ENCODE measurements at places on chromosomes 2 and 18.
A peak's percentile ranks its signal among the peaks of the same experiment; 100 is the strongest.

DNA sequence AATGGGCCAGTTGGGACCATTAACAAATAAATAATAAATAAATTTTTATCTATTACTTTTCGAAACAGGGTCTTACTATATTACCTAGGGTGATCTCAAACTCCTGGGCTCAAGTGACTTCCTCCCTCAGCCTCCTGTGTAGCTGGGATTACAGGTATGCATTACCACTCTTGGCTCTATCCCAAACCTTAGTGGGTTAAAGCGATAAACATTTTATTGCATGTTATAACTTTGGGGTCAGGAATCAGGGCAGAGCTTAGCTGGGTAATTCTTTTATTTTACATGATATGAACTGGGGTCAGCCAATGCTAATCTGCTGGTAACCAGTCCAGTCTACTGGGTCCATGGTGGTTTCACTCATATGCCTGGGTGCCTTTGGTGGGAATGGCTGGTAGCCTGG lies 127.8 kb downstream of the MYO3B start:
- DNase-seq, result no peak

- no peak for DNase-seq
Observed at GRCh38 chr2:186919296-186919695, 70.3 kb upstream of the ZSWIM2 start.

DNA sequence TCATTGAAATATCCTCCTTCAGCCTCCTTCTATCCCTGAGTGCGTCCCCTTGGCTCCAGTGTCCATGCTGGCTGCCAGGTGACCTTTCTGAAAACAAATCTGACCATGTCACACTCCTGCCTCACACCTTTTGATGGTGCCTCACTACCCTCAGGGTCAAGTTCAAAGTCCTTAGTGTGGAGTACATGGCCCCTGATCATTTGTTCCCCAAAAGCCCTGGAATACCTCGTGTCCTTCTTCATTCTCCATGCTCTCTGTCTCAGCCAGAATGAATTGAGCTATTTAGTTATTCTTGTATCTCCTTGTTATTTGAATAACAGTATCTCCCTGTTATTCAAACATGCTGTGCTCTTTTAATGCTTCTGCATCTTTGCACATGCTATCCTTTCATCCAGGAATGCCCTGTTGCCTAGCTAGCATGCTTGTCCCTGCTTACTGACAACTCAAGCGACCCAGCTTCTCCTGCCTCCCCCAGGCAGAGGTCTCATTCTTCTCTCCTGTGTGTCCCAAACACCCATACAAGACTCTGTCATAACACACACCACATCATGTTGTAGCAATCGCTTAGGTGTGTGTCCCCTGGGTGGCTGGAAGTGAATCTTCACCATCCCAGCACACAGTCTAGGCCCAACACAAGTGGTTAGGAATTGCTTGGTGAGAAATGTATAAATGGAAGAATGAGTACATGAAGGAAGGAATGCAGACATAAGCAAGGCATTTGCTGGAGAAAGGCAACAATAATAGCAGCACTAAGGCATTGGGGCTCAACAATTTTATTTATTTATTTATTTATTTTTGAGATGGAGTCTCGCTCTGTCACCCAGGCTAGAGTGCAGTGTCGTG lies 144.0 kb downstream of the DDX1 start:
- no peak for DNase-seq

- no peak for DNase-seq
Observed at GRCh38 chr2:46259777-46260168, 37.4 kb upstream of the EPAS1 start.

DNA sequence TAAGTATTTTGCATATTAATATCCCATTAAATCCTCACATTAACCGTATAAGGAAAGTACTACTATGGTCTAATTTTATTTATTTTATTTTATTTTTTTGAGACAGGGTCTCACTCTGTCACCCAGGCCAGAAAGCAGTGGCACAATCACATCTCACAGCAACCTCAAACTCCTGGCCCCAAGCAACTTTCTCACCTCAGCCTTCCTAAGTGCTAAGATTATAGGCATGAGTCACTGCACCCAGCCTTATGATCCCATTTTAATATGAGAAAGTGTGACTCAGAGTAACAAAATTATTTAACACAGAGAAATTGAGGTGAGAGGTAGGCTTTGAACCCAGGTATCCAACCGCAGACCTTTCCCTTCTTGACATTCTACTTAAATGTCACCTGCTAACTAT lies 330.0 kb upstream of the POU3F3 start:
- DNase-seq, result no peak

DNA sequence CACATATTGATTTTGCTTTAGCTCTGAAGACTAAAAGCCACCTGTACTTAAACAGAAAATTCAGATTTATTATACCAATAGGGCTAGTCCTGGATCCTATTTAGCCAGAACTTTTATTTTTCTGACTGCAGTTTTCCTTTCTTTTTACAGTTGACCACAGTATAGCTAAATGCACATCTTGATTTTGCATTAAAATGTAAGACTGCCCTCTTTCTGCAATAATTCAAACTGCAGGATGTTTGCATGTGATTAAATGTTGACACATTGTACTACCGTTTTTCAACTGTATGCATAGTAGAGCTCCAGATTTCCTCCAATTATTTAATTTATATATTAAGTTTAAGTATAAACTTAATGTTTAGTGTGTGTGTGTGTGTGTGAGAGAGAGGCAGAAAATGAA lies 1262.9 kb downstream of the SUCLG1 start:
- DNase-seq, result peak; percentile 8

DNA sequence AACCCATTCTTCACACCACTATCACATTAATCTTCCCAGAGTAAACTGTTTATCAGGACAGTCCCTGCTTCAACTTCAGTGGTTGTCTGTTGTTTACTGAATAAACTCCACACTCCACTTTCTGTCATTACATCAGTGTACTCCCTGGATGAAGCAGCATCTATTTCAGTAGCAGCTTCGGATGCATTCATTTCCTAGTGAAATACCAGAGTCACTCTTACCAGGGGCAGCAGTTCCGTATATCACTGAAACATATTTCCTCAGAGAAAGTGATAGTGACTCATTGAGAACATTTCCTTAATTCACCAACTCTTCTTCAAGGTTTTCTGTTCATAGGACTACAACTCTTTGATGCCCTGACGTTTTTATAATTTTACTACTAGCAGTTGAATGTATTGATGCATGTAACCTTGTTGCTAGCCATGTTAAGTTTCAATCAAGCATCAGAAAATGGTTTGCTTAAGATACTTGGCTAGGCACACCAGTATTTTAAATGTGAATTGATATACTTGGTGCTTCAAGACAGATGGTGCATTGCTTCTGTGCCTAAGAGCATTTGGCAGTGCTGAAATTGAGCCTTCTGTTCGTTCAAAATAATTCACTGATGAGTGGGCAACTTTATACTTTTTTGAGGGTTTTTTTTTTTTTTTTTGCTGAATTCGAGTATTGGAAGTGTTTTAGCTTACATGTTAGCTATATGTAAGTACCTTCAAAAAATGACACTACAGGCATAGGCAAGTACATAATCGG lies 92.3 kb downstream of the UBE2E3 start:
- peak; percentile 90 for DNase-seq

GRCh38 chr18:11516751-11517503 lies 92.5 kb upstream of the SLC35G4 start:
- DNase-seq, result no peak

DNA sequence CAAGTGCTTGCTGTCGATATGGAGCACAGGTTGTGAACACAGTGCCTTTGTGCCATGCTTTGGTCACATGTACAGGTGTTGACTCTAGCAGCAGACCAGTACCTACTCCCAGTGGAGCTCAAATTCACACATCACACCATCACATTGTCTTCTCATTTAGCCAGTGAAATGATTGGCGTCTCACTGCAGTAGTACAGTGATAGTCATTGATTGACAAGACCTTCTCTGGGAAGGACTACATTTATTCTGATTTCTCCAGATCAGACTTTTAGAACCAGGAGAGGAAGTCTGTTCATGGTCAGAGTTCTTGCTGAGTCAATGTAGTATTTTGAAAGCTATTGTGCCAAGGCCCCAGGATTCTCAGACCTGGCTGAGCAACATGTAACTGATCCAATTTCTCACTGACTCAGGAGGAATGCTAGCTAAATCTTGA lies 75.2 kb downstream of the FMNL2 start:
- no peak for DNase-seq

DNA sequence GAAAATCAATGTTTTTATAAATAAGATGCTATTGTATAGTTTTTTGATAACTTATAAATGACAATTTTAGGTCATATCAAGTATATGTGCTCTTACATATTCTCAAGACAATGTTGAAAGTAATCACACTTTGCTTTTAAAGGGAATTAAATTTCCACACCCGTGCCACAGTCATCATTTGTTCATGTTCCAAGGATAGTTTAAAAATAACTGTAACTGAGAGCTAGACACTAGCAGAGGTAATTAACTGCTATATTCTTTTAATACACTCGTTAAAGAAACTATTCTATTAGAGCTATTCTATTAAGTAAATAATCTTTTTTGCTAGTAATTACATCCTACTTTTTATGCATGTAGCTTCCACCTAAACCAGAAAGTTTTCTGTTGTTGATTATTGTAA lies 18.0 kb downstream of the GEN1 start:
- no peak for DNase-seq

DNA sequence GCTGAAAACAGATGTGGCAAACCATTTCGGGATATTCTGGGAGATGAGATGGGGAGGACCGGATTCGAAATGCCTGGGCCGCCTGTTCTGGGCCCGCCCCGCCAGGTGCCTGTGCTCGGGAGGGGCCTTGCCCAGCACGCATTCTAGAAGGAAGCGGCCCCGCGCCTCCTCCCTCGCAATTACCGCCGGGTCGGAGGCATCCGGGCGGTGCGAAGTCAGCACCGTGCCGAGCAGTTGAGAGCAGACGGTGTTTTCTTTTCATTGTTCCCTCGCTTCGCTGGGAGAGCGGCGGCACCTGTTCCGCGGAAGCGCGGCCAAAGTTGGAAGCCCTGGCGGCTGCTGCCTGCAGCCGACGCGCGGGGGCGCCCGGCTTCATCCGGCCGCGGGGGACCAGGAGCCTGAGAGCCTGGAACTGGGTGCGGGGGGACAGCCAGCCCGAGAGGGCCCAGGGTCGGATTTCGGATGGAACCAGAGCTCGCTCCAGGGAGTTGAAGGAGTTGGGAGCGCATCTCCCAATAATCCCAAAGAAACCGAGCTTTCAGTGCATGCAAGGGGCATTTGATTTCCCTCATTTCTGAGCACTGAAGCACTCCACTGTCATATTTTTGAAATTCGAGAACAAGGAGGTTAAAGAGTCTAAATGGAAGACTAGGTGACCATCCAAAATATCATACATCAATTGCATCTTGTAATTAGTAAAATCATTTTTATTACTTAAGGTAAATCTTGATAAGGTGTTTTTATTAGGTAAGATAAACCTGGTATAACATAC lies 241.8 kb upstream of the RAB12 start:
- DNase-seq, result peak; percentile 27

GRCh38 chr2:205906419-205906818 lies 179.6 kb downstream of the INO80D start:
- DNase-seq, result no peak

DNA sequence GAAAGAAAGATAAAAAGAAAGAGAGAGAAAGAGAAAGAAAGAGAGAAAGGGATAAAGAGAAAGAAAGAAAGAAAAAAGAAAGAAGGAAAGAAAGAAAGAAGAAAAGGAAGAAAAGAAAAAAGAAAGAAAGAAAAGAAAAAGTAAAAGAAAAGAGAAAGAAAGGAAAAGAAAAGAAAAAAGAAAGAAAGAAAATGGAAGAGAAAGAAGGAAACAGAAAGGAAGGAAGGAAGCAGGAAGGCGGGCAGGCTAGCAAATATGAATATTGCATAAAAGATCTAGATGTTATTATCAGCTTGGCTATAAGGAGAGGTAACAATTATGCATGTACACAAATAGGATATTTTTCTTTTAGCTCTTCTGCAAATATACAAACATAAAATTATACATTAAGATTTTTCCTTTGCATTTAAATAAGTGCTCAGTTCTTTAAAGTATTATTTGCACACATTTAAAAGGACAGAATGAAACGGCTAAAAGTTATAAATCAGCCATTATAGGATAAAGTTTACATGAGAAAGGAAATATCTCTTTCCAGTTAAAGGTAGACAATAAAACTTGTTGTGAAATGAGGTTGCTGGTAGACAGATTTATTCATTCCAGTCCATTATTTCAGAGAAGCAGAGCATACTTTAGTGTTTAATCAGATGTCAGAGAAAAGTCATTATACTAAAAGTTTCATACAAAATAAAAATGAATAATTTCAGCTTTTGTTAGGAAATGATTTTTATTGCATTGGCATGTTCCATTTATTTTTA lies 511.4 kb downstream of the KCNJ3 start:
- DNase-seq, result no peak

GRCh38 chr2:122999258-122999657 lies 1025.8 kb upstream of the CNTNAP5 start:
- DNase-seq, result no peak

DNA sequence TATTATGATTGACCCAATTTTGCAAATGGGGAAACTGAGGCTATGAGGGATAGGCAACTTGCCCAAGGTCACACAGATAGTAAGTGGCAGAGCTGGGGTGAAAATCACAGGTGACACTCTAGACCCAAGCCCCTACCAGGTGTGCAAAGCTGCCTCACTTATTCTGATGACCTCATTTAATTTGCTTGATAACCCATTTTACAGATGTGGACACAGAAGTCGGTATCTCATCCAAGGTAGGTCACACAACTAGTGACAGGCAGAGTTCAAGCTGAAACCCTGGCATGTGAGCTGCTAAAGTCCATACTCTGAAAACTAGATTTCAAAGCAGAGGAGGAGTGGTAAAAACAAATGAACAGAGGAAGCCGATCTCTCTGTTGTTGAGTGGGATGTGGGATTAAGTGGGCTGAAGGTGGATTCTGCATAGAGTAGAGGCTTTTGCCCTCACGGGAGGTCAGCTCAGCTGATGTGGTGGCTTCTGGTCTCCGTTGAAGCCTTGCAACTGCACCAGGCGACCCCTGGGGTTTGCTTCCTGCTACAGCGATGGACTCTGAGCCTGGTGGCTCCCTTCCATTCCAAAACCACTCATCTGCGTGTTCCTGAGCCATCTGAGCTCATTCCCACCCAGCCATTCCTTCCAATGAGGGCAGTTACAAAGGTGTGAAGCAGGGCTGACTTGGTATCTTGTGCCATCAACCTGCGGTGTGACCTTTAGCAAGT lies 164.3 kb upstream of the FHL2 start:
- DNase-seq, result no peak

DNA sequence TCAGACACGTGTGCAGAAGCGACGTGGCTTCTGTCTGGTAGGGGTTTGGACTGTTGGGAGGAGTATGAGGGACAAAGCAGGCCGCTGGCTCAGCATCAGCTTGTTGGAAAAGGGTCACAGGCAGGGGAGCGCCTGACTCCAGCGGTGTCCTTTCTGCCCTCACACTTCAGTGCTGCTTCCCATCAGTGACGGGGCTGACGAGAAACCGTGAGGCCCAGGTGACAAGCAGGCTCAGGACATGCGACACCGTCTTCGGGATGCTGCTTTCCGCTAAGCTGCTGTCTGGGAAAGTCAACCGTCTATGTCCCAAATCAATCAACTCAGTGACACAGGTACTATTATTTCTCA lies 90.5 kb downstream of the USP40 start:
- DNase-seq, result no peak

- DNase-seq, result no peak
Observed at GRCh38 chr2:71224457-71224856, 2.4 kb downstream of the PAIP2B start.

GRCh38 chr2:233839447-233839820 lies 14.9 kb downstream of the HJURP start:
- DNase-seq, result no peak
